ENCODE measurements at places on chromosomes 11 and 22. TPM values are rescaled to one million over a fixed set of nuclear protein-coding genes. Genes with fewer than 3 reads are reported as not detected.

DNA sequence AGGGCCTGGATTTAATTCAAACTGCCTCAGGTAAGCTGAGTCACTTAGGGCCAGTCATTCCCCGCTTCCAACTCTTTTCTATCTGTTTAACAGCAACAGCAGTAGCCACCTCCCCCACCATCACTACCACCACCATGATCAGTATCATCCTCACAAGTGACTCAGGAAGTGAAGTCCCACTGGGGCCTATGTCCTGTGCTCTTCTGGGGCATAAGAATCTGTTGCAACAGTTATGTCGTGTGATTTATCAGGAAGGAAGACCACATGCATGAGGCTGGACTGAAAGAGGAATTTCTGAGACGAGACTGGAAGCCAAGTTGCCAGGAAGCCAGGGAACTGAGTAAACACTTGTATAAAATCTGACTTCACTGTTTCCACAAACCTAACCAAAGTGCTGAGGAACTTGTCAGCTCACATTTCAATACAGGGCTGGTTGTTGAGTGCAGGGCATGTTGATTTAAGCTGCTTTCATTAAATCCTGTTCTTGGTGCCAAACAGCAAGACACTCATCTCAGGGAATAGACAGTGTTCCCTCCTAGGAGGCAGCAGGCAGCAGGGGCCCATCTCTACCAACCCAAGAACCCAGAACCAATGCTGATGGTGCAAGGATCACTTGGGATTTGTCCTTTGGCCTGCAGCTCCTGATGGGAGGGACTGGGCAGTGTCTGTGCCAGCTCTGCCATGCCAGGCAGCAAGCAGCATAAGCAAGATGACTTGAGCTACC lies 226.7 kb upstream of the NARS2 start:
- no peaks in the 10 kb centered on the region for H3K36me3 ChIP-seq
- no peaks in the 10 kb centered on the region for H3K27me3 ChIP-seq
- H3K27ac ChIP-seq, result no peak overlapping the region
- DNase-seq, result no peak
- no peak overlapping the region for H3K4me3 ChIP-seq

GRCh38 chr11:30457087-30457486 lies 129.1 kb downstream of the MPPED2 start:
- H3K4me1 ChIP-seq, result no peaks in the 10 kb centered on the region
- no peak overlapping the region for H3K4me3 ChIP-seq
- no peak overlapping the region for H3K27ac ChIP-seq
- H3K36me3 ChIP-seq, result no peaks in the 10 kb centered on the region

GRCh38 chr11:128633384-128633965 lies 46.1 kb upstream of the ETS1 start:
- peaks cover 1% of the 10 kb centered on the region for H3K27me3 ChIP-seq
- H3K4me3 ChIP-seq, result no peak overlapping the region
- H3K4me1 ChIP-seq, result peaks cover 40% of the 10 kb centered on the region
- H3K36me3 ChIP-seq, result no peaks in the 10 kb centered on the region
- DNase-seq, result no peak

Gene ZNF280B
- total RNA-seq, result 3.7 TPM

DNA sequence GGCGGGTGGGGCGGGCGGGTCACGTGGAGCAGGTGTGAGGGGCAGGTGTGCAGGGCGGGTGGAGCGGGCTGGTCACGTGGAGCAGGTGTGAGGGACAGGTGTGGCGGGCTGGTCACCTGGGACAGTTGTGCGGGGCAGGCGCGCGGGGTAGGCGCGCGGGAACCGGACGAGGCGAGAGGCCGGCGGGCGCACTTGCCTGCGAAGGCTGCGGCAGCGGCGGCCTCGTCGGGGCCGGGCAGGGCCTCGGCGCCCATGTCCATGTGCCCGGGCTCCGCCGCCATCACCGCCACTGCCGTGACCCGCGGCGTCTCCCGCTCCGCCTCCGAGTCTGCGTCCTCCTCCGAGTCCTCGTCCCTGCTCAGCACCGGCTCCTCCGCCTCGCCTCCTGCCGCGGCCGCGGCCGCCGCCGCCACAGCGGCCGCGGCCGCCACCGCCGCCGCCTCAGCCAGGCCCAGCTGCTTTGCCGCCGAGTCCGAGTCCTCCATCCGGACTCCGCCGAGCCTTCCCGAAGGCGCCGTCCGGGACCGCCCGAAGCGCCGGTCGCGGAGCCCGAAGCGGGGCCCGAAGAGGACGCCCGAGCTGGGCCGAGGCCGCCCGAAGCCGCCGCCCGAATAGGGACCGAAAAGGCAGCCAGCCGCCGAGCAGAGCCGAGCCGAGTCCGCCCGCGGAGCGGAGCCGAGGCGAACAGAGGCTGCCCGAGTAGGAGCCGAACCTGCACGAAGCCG lies at the start of gene DEAF1:
DEAF1 (minus strand) TSS at position 660 of the 725 bp plus-strand sequence; CDS start at position 485, 175 bp downstream.
- DNase-seq, result peak; percentile 99
- peaks cover 24% of the 10 kb centered on the region for H3K36me3 ChIP-seq
- no peaks in the 10 kb centered on the region for H3K27me3 ChIP-seq
- H3K4me1 ChIP-seq, result peaks cover 49% of the 10 kb centered on the region
- H3K4me3 ChIP-seq, result peak within 1 kb of the TSS; percentile 86

- DNase-seq, result no peak
- H3K4me3 ChIP-seq, result no peak overlapping the region
- peaks cover 9% of the 10 kb centered on the region for H3K27me3 ChIP-seq
- H3K4me1 ChIP-seq, result peaks cover 3% of the 10 kb centered on the region
- no peaks in the 10 kb centered on the region for H3K36me3 ChIP-seq
- no peak overlapping the region for H3K27ac ChIP-seq
Observed at GRCh38 chr22:38187413-38188212, 6.0 kb upstream of the PLA2G6 start.

Gene CARD18
- not detected for total RNA-seq

- peaks cover 4% of the 10 kb centered on the region for H3K4me1 ChIP-seq
- H3K27me3 ChIP-seq, result no peaks in the 10 kb centered on the region
Observed at GRCh38 chr11:62747475-62748160, 6.3 kb downstream of the ZBTB3 start.

GRCh38 chr11:84871116-84871515 lies 756.0 kb downstream of the DLG2 start:
- no peaks in the 10 kb centered on the region for H3K4me1 ChIP-seq
- no peak overlapping the region for H3K27ac ChIP-seq
- no peak overlapping the region for H3K4me3 ChIP-seq
- no peak for DNase-seq
- H3K36me3 ChIP-seq, result no peaks in the 10 kb centered on the region
- no peaks in the 10 kb centered on the region for H3K27me3 ChIP-seq

DNA sequence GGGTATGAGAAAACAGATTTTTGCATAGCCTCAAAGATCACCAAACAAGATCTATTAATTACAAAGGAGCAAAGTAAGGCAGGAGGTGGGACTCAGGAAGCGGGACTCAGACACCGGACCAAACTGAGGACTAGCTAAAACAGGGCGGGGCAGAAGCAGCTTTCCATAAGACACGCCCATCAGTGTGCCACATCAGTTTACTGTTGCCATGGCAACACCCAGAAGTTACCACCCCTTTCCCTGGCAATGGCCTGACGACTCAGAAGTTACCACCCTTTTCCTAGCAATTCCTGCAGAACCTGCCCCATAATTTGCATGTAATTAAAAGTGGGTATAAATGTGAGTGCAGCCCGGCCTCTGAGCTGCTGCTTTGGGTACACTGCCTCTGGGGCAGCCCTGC lies 173.9 kb downstream of the SHANK2 start:
- no peaks in the 10 kb centered on the region for H3K27me3 ChIP-seq
- DNase-seq, result no peak
- H3K36me3 ChIP-seq, result no peaks in the 10 kb centered on the region
- no peak overlapping the region for H3K4me3 ChIP-seq

Gene ENTHD1
- 0.11 TPM for total RNA-seq

DNA sequence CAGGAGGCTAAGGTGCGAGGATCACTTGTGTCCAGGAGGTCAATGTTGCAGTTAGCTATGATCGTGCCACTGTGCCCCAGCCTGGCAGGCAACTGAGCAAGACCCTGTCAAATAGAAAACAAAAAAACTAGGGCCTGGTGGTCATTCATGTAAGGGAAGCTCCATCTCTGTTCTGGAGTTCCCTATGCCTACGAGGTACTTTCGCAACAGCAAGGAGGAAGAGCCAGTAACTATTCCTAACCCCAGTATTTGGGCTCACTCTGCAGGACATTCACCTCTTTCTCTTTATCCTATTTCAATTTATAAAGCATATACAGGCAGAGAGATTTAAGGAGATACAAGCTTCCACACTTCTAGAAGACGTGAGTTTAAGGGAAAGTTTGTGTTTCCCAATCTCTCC lies 46.6 kb downstream of the RDX start:
- H3K27me3 ChIP-seq, result no peaks in the 10 kb centered on the region
- no peak overlapping the region for H3K27ac ChIP-seq
- H3K36me3 ChIP-seq, result peaks cover 53% of the 10 kb centered on the region
- DNase-seq, result no peak
- peaks cover 16% of the 10 kb centered on the region for H3K4me1 ChIP-seq

Gene OR6M1
- not detected for total RNA-seq

DNA sequence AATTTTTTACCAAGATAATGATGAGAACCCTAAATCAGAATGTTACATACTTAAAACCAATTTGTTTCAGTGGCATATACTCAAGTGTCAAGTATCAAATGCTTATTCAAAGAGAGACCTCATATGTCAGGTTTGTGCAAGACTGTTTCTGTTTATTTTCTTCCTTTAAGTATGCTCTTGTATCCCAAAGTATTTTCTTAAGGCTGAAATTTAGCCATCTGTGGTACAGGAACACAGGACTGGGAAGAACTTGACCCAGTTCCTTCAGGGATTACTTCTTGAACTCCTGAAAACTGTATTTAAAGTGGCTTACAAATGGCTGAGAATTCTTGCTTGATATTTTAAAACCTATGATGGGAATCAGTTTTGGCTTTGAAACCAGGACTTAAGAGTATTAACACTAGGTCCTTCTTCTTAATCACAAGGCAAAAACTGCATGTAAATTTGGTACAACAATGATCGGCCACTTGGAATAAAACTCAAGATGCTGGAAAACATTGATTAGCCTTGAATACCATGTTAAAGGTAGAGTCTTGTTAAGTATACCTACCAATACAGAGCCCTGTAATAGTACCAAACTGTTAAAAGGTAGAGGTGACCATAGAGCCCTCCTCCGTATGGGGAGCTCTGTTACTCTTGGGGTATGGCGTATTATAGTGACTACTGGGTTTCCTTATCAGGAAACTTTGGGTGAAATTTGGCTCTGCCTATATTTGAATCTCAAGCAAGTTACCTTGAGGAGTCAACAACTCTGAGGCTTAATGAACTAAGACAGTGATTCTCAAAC lies 95.9 kb downstream of the BLID start:
- H3K4me1 ChIP-seq, result no peaks in the 10 kb centered on the region
- H3K4me3 ChIP-seq, result no peak overlapping the region
- no peaks in the 10 kb centered on the region for H3K27me3 ChIP-seq
- H3K27ac ChIP-seq, result no peak overlapping the region

Gene MYO7A
- 0.30 TPM for total RNA-seq

Gene PNPLA3
- 1.7 TPM for total RNA-seq

- no peak overlapping the region for H3K27ac ChIP-seq
- no peaks in the 10 kb centered on the region for H3K4me1 ChIP-seq
- H3K36me3 ChIP-seq, result no peaks in the 10 kb centered on the region
Observed at GRCh38 chr11:99884750-99885149, 802.3 kb upstream of the ARHGAP42 start.

DNA sequence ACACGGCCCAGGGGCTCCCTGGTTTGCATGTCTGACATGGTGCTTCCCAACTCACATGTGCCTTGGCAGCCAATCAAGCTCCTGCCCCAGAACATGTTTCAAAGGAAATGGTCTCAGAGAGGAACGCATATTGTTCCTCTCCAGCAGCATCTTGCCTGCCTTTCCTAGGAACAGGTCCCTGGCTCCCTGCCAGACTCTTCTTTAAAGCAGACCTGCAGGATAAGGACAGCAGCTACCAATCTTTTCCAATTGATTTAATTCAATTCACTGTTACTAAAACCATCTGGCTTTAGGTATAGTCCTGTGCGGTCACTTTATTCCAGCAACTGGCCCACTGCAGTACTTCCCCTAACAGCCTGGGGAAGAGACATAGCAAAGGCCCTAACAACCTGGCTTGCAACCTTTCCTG lies 79.9 kb downstream of the AMBRA1 start:
- DNase-seq, result no peak
- peaks cover 3% of the 10 kb centered on the region for H3K4me1 ChIP-seq
- no peak overlapping the region for H3K4me3 ChIP-seq
- H3K36me3 ChIP-seq, result peaks cover 8% of the 10 kb centered on the region
- H3K27me3 ChIP-seq, result no peaks in the 10 kb centered on the region
- H3K27ac ChIP-seq, result no peak overlapping the region

DNA sequence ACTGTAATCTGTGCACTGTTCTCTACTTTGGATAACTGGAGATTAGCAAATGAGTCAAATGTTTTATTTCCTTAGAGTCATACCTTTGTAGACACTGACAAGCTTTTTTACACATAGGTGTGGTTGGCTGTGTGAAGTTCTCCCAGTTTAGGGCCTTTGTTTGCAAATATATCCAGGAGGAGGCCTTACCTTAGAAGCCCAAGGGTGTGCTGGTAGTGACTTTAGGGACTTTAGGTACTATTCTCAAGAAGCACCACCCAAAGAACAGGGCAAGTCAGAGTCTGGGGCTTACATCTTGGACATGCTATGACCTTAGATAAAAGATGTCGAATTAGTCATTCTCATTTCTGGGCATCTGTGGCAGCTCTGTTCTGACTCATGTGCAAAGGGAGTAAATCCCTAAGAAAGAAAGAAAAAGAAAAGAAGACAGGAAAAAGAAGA lies 4.8 kb upstream of the FAR1 start:
- no peak for DNase-seq
- peaks cover 7% of the 10 kb centered on the region for H3K4me1 ChIP-seq
- no peak overlapping the region for H3K4me3 ChIP-seq
- no peak overlapping the region for H3K27ac ChIP-seq
- H3K27me3 ChIP-seq, result peaks cover 14% of the 10 kb centered on the region

- no peak overlapping the region for H3K4me3 ChIP-seq
- no peaks in the 10 kb centered on the region for H3K27me3 ChIP-seq
- no peak overlapping the region for H3K27ac ChIP-seq
- H3K4me1 ChIP-seq, result no peaks in the 10 kb centered on the region
- DNase-seq, result no peak
Observed at GRCh38 chr11:26929806-26930517, 64.0 kb upstream of the FIBIN start.

- H3K27ac ChIP-seq, result peak within 1 kb of the TSS; percentile 87
- peaks cover 53% of the 10 kb centered on the region for H3K27me3 ChIP-seq
- peaks cover 39% of the 10 kb centered on the region for H3K4me1 ChIP-seq
- peak within 1 kb of the TSS; percentile 89 for H3K4me3 ChIP-seq
Observed at GRCh38 chr11:67372993-67373647, at the start of gene CLCF1. Gene CLCF1 (minus strand): TSS chr11:67373598. CDS start chr11:67373539, 59 bp downstream.

Gene ARFIP2
- 48.6 TPM for total RNA-seq

Gene DUSP8
- total RNA-seq, result 1.8 TPM

Gene CASP12
- total RNA-seq, result not detected

Gene PDE2A
- total RNA-seq, result 0.62 TPM

DNA sequence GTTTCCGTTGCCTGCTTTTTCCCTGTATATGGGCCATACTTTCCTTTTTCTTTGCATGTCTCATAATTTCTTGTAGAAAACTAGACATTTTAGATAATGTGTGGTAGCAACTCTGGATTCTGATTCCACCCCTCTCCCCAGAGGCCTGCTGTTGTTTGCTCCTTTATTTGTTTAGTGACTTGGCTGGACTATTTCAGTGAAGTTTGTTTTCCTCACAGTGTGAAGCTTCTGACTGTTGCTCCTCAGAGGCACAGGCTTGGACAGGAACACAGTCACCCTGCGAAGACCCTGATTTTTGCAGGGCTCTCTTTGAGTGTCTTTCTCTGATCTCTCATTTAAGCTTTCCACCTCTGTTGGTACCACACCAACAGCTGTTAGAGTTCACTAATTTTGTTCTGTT lies 72.5 kb downstream of the SWAP70 start:
- H3K36me3 ChIP-seq, result peaks cover 35% of the 10 kb centered on the region
- peaks cover 18% of the 10 kb centered on the region for H3K4me1 ChIP-seq
- no peaks in the 10 kb centered on the region for H3K27me3 ChIP-seq
- H3K27ac ChIP-seq, result no peak overlapping the region

GRCh38 chr11:68839054-68839865 lies 2.5 kb downstream of the CPT1A start:
- H3K36me3 ChIP-seq, result peaks cover 3% of the 10 kb centered on the region
- H3K27me3 ChIP-seq, result no peaks in the 10 kb centered on the region
- peaks cover 39% of the 10 kb centered on the region for H3K4me1 ChIP-seq
- DNase-seq, result peak; percentile 92
- peak overlapping the region; percentile 82 for H3K4me3 ChIP-seq
